Stimulated activated CD4-positive, alpha-beta T cell treated with anti-CD3 and anti-CD28 coated beads, Interleukin-1b, Interleukin-23, amount 100 ng/mL, for 48 hours (primary cell): ENCODE measurements at places on chromosomes 16 and 17.
A peak's percentile ranks its signal among the peaks of the same experiment; 100 is the strongest.

DNA sequence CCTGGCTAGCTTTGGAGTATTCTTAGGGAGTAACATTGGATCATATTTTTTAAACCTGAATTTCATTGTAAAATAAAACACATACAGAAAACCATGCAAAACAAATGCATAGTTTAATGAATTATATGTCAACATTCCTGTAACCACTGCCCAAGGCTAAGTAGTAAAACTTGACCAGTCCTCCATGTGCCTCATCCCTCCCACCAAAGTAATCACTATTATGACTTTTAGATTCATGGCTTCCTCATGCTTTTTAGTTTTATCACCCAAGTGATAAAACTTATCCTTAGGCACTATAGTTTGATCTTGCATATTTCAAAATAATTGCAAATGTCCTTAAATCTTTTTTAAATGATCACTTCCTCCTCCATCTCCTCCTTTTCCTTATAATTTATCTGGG lies 20.4 kb downstream of the PRKCA start:
- no peak for DNase-seq

DNA sequence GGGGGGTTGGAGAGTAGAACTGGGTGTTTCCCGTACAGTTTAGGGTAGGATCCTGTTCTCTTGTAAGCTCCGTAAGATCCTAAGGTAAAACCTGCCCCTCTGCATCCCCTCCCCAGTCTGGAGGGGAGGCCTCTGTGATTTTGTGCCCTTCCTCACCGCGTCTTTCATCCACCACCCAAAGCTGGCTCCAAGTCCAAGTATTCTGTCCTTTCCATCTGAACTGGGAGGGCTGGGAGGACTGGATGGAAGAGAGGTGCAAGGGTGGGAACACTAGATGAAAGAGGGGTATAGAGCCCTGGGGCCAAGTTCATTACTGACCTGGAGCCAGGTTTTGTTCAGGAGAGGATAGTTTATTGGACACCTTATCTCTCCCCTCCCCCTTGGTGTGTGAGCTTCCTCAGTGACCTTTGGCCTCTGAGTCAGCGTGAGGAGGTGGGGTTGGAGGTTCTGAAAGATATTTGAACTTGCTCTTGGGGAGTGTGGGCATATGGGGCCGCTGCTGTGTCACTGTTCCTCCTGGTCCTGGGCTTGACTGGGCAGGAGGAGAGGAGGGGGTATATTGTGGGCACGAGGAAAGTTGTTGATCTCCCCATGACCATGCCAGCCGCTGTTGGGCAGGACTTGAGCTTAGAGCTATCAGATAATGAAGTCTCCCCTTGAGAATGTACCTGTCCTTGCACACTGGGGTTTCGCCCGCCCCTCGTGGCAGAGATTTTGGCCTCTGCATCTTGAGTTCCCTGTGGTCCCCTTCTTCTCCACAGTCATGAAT lies 1.6 kb downstream of the LASP1 start:
- DNase-seq: peak; percentile 80

DNA sequence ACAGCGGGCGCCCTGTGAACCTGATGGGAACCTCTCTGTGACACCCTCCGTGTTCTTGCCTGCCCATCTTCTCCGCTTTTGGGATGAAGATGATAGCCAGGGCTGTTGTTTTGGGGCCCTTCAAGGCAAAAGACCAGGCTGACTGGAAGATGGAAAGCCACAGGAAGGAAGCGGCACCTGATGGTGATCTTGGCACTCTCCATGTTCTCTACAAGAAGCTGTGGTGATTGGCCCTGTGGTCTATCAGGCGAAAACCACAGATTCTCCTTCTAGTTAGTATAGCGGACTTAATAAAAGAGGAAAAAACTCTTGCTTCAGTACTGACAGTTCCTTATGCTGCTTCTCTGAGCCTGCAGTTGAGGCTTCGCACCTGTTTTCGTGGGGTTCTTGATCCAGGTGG lies 10.5 kb downstream of the CDK5RAP3 start:
- no peak for DNase-seq

- no peak for DNase-seq
These were observed 211.5 kb downstream of the SOX9 start for GRCh38 chr17:72332367-72332766.

DNA sequence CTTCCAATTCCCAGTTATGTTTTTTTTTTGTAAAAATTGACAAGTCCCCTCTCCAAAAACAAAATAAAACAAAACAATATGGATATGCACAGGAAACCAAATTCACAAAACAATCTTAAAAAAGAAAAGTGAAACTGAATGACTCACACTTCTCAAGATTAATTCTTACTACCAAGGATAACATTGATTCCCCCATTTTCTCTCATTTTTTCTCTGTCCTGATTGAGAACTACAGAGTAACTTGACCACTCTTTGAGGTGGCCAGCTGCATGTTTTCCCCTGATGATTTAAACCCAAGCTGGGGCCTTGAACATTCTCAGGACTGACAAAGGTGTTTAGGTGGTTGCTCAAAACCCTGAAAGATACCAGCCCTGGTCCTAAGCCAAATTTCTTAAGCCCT lies 149.0 kb downstream of the AHSP start:
- no peak for DNase-seq

DNA sequence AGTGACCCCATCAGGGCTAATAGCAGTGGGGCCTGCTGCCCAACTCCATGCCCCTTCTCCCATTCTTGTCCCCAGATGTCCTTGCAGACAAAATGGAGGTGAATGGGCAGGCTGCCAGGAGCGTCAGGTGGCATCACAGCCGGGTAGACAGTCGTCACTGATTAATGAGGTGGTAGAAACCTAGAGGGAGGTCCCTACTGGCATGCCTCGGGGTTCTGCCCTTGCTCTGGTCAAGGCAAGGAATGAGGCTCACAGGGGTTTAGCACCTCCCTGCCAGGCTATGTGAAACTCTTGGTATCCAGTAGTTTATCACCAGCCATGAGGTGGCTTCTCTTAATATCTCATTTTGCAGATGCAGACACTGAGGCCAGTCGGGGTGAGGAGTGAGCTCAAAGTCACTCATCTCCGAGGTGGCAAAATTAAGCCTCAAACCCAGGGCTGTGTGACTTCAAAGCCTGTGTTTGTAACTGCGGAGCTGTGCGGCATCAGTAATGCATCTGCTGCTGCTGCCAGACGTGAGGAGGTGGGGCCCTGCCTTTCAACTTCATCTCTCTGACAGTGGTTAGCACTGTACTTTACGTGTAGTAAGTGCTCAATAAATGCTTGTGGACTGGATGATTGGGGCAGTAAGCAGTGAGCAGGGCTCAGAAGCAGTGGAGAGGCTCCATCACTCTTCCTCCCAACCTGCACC lies 21.3 kb downstream of the RAI1 start:
- DNase-seq: no peak

DNA sequence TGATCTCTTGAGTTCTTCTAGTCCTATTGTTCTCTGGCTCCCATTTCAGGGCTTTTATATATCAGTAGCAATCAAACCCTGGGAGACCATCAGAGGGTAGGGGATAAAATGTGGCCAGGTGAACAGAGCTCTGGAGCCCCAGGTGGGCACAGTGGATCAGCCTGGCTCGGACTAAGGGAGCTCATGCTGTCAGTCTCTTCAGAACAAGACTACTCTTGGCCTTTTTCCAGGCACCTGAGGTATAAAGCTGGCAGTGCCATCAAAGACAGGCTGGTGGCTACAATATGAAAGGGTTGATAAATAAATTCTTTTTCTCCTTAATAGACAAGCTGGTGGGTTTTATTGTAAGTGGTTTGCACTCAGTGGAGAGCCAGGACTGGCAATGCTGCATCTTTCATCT lies 160.0 kb upstream of the CCL2 start:
- no peak for DNase-seq

- no peak for DNase-seq
These were observed 28.4 kb downstream of the MYH3 start for GRCh38 chr17:10628756-10629155.

DNA sequence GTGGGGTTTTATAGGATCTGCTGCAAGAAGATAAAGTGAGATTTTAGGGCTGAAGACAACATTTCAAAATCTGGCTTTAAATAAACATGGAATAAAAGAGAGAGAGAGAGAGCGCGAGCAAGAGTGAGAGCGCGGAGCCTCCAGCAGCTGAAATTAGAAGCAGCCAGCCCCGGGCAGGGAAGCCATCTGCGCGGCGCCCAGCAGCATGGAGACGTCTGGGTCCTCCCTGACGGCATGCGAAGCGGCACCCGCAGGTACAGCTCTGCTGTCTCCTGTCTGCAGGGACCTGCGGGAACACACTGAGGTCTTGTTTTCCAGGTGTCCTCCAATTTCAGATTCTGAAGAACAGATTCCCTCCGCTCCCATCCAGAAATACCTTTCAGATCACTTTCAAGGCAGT lies 7.9 kb upstream of the BAIAP2 start:
- DNase-seq: no peak

DNA sequence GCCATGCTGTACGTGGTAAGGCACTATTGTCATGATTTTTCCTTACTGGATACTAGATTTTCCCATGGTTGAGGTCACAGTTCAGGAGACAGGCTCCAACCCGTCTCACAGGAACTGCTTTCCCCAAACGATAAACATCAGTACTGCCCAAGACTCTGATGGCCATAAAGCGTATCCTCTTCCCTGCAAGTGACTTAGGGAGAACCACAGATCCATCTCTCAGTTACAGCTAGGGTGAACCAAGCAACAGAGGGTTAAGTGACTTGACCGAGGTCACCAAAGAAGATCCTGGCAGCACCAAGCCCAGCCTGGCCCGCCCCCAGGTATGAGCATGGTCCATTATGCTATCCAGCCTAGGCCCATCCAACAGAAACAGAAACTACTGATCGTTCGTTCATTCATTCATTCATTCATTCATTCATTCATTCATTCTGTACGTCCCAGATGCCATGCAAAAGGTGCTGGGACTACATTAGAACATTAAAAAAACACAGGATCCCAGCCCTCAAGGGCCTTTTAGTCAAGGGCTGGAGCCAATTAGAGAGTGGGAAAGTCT lies 31.0 kb downstream of the MYH11 start:
- no peak for DNase-seq

GRCh38 chr17:35795871-35796265 lies 427 bp upstream of the MMP28 start:
- DNase-seq: no peak

- no peak for DNase-seq
These were observed 166.9 kb downstream of the SEC14L1 start for GRCh38 chr17:77307479-77308198.

- no peak for DNase-seq
These were observed 11.0 kb downstream of the GCGR start for GRCh38 chr17:81814748-81815645.

- no peak for DNase-seq
These were observed 73.3 kb downstream of the RPH3AL start for GRCh38 chr17:279331-279730.

DNA sequence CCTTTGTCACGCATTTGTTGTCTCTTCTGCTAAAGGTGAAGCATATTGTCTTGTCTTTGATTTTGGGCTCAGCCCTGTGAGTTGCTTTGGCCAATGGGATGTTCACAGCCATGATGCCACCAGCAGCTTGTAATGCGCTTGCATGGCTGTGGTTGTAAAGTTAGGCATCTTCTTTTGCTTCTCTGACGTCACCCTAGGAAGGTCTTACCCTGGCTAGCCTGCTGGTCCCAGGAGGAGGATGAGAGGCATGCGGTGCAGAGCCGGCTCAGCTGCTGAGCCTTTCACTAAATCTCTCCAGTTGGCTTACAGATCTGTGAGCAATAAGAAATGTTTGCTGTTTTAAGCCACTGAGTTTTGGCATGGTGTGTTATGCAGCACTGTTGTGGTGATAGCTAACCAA lies 40.8 kb downstream of the IRX6 start:
- no peak for DNase-seq

- DNase-seq: no peak
These were observed 336.5 kb downstream of the C16orf95 start for GRCh38 chr16:86980644-86981043.

GRCh38 chr17:62923258-62924150 lies 42.5 kb upstream of the TANC2 start:
- no peak for DNase-seq

- DNase-seq: no peak
These were observed 52.8 kb downstream of the GSG1L start for GRCh38 chr16:28010671-28011070.

DNA sequence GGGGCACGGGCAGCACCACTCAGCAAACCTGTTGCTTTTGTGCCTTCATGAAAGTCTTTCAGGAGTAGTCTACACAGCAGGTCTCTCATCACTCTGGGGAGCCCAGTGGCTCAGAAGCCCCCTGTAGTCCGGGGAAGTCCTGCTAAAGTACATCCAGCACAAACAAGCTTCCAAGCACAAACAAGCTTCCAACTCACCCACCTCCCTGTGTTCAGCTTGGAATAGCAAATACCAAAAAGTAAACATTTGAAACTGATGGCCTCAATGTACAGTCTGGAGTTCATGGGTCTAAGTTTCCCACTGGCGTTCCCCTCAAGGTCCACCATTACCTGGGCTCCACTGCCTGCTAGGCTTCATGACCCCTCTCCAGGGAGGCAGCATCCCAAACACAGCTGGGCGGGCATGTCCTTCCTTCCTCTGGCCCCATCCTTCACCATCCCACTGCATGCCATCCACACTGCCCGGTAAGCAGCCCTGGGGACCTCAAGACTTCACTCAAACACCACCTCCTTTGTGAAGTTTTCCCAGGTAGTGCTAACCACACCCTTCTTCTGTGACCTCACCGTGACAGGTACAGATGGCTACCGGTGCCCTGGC lies 62.8 kb upstream of the SIAH1 start:
- DNase-seq: no peak

DNA sequence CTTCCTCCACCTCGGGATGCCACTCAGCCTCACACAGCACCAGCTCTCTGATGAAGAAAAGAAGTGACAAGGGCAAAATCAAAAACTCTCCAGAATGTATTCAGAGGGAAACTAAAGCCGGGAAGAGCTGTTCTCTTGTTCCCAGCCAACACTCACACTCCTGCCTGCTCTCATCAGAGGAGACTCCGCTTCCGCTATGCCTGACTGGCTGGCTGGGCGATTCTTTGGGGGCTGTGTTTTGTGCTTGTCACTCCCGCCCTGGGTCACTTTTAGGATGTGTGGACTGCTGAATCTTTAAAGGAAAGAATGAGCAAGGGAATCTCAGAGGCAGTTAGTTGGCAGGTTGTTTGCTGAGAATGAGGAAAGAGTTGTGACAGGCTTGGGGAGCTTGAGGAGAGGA lies 54.6 kb upstream of the TBX2 start:
- DNase-seq: no peak

GRCh38 chr16:9155871-9156270 lies 64.4 kb downstream of the HAPSTR1 start:
- DNase-seq: no peak

DNA sequence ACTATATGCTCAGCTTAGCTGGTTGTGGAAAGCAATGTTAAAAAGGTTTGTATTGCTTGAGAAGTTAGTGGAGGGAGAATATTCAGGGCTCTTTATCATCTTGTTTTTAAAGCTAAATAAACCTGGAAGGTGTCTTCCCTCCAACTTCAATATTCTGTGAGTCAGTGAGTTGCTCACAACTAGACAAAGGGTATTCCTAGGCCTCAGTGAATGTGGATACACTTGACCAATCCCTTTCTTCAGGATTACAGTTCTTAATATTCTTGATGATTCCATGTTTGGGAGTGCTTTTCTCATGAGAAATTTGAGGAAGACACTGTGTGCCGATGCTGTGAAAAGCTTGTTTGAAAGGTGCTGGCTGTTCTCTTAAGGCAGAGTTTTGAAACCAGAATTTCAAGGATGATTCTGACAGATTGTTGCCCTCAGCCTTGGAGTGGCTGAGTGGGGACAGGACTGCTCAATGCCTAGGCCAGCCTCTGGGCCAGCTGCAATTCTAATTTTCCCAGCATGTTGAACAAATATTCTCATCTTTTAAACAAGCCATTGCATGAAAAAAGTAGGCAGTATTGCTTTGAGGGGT lies 30.1 kb downstream of the MAP2K4 start:
- DNase-seq: no peak

GRCh38 chr17:62109924-62110323 lies 44.8 kb upstream of the MED13 start:
- DNase-seq: no peak

GRCh38 chr17:46171939-46172338 lies 21.3 kb downstream of the KANSL1 start:
- no peak for DNase-seq
